Cortex of kidney (tissue), 1 donor: ENCODE measurements at places on chromosomes 13 and 19.

DNA sequence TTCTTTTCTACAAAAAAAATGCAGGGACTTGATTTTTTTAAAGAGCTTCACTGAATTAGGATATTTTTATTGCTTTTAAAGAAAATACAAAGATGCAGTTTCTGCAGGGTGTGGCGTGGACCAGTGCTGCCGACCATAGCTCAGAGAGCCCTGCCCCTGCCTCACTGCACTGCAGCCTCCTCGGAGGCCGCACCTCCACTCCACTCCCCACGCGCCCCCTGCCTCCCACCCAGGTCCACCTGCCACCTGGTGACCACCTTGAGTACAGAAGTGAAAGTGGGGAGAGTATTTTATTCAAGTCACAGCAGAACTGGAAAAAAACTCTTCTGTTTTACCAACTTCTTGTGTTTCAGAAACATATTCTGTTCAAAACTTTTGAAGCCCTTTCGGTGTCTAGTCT is 7.9 kb upstream of the F7 start:
- DNase-seq, result no peak

DNA sequence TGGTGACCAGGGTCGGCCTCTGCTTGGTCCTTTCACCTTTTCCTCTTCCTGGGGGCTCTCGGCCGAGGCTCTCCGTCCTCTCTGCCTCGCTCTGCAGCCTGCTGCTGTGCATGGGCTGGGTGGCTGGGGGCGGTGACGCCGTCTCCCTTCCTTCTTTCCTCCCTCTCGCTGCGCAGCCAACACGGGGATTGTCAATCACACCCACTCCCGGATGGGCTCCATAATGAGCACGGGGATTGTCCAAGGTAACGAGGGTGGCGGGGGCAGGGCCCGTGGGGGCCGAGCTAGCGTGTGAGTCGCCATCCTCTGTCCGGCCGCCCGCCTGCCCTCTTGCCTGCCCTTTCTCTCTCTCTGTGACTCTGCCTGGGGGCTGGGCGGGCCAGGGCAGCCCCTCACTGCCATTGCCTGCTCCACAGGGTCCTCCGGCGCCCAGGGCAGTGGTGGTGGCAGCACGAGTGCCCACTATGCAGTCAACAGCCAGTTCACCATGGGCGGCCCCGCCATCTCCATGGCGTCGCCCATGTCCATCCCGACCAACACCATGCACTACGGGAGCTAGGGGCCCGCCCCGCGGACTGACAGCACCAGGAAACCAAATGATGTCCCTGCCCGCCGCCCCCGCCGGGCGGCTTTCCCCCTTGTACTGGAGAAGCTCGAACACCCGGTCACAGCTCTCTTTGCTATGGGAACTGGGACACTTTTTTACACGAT is 7.1 kb downstream of the YIPF2 start:
- DNase-seq, result no peak

DNA sequence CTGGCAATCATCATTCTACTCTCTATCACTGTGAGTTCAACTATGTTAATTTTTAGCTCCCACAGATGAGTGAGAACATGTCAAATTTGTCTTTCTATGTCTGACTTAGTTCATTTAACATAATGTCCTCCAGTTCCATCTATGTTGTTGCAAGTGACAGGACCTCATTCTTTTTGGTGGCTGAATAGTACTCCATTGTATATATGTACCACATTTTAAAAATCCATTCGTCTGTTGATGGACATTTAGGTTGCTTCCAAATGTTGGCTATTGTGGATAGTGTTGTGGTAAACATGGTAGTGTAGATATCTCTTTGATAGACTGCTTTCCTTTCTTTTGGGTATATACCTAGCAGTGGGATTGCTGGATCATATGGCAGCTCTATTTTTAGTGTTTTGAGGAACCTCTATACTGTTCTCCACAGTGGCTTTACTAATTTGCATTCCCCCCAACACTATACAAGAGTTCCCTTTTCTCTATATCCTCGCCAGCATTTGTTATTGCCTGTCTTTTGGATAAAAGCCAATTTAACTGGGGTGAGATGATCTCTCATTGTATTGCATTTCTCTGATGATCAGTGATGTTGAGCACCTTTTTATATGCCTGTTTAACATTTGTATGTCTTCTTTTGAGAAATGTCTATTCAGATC is 124.1 kb downstream of the PCCA start:
- DNase-seq, result no peak

DNA sequence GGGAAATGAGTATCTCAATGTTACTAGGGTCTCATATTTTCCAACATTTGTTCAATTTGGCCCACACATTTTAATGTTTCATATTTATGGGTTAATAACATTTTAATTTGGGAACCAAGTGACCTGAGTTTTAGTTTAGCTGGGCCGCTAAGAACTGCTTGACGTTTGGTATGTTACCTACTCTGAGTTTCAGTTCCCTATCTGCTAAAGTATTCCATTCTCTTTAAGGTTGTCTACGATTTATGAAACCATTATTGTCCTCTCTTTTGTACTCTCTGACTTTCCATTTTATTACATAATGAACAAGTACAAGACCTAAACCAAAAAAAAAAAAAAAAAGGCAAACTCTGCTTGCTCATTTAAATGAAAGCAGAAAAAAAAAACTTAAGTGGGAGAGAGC is 89.9 kb downstream of the FGF14 start:
- DNase-seq, result no peak

- no peak for DNase-seq
Observed at GRCh38 chr19:32223595-32224370, 121.6 kb upstream of the ZNF507 start.
